ENCODE measurements at places on chromosomes 7 and 10.
A peak's percentile ranks its signal among the peaks of the same experiment; 100 is the strongest.

- no peak for DNase-seq
Observed at GRCh38 chr7:129202058-129202777, 13.8 kb downstream of the SMO start.

- DNase-seq: no peak
Observed at GRCh38 chr7:105011141-105011830, 2.7 kb upstream of the KMT2E start.

DNA sequence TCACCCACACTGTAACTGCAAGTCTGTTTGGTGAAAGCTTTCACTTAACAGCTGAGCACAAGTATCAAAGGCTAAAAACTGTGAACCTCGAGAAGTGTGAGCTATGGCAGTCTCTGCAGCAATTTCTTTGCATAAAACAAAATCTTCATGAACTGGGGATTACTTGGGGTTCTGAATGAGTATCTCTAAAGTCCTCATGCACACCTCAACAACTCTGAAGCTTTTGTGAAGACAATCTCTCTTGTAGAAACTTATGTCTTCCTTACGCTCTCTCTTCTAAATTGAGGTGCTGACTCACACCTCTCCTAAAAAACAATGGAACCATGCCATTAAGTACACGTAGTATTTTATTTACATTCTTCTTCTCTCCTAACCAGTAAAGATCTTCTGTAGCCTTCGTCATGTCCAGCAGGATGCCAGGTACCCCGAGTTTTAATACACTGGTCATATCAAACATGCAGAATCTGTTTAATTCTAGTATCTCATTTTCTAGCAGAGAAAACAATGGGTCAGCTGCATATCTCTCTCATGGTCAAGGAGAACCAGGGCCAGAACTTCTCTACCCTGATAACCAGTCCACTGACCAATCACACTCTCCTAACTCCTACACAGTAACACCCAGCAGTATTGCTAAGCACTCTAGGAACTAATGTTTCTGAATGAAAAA is 76.9 kb downstream of the UBE2H start:
- DNase-seq: no peak

DNA sequence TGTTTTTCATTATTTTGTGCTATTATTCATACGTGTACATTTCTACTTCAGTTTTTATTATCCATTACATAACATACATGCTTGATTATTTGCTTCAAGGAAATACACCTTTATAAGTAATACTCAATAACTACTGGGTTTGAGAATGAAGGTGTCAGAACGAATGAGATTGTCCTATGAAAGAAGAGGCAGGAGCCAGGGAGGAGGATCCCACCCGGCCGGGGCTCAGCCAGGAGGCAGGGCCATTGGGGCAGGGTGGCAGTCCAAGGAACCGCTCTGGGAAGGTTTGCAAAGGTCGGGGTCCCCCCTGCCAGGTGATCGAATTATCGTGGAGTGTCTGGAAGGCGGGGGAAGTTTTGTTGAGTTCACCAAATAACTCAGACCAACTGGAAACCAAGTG is 9.1 kb downstream of the TRIM56 start:
- no peak for DNase-seq

- DNase-seq: no peak
Observed at GRCh38 chr10:85407088-85407487, 959.5 kb downstream of the GRID1 start.

- no peak for DNase-seq
Observed at GRCh38 chr7:5607951-5608656, 173.4 kb downstream of the RNF216 start.

DNA sequence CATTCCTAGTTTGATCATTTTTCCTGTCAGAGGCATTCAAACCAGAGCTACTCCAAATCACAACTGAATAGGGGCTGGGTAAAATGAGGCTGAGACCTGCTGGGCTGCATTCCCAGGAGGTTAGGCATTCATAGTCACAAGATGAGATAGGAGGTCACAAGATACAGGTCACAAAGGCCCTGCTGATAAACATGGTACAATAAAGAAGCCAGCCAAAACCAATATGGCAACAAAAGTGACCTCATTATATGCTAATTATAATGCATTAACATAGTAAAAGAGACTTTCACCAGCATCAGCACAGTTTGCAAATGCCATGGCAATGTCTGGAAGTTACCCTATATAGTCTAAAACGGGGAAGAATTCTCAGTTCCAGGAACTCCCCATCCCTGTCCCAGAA is 37.3 kb downstream of the TWIST1 start:
- no peak for DNase-seq

DNA sequence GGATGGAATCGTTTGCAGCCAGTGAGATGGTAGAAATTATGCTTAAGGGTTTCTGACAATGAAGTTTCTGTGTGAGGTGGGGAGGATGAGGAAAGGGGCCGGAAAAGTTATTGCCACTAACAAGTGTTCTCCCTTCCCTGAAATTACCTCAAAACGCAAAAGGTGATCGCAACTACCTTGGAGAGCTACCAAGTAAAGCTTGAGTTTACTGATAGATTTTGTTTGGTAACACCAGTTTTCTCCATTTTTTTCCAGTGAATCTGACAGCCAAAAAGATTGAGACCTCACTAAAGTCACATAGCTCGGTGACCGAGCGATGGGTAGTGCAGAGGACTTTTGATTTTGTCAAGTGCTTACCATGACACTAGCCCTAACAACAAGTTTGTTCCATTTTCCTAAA is 1.6 kb downstream of the SUV39H2 start:
- no peak for DNase-seq

DNA sequence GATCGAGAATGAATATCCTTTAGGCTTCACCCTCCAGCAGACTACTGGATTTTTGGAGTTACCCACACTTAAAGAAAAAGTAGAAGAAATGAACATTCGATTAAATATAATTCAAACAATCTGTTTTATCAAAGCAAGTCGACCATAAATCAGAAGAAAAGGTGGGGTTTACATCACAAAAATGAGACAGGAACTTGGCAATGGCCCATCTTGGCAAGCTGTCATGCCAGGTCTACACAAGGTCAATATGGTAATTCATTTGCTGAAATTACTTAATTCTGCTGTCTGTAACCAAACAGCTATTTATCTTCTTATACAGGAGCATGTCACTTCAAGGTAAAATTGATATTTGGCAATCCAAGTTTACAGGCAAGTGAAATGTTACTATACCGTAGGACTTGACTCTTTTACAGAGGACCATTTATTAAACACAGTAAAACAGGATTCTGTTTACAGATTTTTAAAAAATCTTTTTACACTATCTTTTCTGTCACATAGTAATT is 640.6 kb upstream of the NRP1 start:
- no peak for DNase-seq

DNA sequence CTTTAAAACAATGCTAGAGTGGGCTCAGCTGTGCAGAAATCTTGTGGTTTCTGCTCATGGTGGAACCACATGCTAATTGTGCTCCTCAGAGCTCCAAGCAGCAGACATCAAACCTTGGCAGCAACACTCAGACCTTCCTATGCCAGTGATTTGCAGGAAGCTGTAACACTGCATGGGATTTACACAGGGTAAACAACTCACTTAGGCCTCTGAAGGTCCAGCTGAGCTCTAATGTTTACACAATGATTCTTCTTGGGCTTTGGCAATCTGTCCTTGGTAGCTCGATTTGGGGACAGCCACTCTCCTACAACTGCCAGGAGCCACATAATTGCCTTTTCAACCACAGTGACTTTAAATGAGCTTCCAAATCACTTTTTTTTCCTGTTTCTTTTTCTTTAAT is 97.7 kb upstream of the PDLIM1 start:
- DNase-seq: no peak

GRCh38 chr7:127903892-127904669 is 127.2 kb downstream of the LRRC4 start:
- DNase-seq: no peak

- DNase-seq: no peak
Observed at GRCh38 chr10:84783386-84783785, 455.0 kb downstream of the CCSER2 start.

DNA sequence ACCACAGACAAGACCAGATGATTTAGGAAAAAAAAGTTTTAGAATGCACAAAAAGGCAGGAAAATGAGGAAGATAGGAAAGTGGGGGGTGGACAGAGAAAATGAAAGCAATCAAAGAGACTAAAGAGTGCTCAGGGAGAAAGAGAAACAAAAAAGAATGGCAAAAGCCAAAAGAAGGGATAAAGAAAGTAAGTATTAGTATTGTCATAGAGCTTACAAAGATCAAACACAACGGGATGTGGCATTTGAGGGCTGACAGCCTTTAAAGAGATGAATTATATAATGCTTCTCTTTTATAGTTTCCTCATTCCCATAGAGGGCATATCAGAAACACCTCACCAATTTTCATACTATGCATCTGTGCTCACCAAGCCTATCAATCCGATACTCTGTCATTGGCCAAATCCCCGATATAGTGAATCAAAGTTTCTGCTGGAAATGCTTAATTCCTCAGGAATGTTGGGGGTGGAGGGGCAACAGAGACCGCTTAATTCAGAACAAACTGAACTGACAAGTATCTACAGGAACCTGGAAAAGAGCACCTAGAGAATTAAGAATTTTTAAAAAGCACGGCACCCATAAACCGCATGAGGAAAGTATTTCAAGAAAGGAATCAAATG is 2.7 kb downstream of the COG5 start:
- DNase-seq: no peak

DNA sequence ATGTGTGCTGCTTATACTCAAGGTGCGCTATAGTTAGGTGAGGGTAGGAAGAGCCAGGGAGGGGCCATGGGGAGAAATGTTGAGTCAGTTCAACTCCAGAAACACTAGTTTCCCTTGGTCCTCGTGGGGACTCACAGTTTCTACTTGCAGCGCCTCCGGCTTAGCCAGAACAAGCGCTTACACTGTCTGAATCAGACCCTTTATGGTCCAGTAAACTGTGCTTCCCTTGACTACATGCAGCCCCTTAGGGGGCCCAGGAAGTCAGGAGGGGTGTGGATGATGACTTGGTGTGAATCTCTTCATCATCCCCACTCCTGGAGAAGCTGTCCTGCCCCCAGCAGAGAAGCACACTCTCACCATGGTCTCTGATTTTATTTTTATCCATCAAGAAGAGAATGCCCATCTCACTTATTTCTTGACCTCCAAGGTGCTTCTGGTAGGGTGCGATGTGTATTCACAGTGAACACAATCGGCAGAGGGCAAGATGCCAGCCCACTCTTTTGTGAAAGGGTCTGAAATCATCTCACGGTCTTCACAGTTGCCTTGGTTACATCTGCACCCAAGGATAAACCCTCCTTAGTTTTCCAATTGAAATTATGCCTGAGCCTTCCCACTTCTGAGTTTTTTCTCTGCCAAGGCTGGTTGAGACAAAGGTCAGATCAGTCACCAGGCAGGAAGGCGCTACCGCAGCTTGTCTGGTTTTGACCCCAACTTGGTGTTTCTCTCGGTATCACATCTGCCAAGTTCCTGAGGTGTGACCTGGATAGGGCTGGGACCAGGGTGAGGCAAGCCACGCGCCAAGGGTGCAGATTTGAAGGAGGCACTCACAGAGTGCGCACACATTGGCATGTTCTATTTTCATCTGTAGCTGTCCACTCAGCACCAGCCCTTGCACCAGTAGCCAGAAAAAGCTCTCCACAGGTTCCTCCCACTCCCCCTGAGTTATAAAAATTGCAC is 62.7 kb upstream of the LRRC4 start:
- DNase-seq: no peak

DNA sequence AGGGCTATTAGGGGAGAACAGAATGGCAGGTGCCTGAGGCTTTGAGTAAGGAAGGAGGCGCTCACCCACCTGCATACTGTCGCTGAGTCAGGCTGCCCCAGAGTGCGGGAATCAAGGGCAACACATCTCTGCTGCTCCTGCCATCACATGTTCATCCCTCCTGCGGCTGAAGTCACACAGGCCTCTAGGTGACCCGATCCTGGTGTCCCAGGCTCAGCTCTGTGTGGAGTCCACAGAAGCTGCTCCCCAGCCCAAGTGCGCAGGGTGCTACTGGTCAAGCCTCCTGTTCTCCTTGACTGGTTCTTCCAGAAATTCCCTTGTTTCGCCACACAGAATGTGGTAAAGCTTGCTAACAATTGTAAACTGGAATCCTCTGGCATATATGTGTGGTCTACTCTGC is 96.9 kb upstream of the IL6 start:
- no peak for DNase-seq

DNA sequence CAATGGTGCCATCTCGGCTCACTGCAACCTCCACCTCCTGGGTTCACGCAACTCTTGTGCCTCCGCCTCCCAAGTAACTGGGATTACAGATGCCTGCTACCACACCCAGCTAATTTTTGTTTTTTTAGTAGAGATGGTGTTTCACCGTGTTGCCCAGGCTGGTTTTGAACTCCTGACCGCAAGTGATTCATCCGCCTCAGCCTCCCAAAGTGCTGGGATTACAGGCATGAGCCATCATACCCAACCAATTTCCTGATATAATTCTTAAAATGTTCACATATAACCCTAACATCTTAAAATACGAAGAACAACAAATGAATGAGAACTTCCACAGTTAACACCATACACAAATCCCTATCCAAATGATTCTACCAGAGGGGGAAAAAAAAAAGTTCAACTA is 31.2 kb downstream of the BAIAP2L1 start:
- DNase-seq: no peak

DNA sequence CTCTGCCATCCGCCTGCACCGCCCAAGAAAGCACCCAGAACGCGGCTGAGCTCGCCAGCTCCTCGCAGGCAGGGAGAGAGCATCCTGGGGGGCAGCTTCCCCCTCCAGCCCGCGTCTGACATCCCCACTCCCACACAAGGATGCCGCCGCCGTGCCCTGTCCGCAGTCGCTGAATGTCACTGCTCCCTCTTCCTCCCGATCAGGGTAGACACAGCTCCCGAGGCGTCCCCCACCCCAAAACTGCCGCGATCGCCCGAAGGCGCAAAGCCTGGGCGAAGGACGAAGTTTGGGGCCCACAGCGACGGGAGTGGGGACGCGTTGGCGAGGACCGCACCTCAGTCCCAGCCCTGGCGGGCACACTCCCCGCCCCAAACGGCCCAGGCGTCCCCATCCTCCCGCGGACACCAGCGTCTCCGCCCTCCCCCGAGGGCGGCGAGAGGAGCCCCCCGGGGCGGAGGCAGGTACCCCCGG is 1.5 kb upstream of the KAT6B start:
- peak; percentile 1 for DNase-seq

DNA sequence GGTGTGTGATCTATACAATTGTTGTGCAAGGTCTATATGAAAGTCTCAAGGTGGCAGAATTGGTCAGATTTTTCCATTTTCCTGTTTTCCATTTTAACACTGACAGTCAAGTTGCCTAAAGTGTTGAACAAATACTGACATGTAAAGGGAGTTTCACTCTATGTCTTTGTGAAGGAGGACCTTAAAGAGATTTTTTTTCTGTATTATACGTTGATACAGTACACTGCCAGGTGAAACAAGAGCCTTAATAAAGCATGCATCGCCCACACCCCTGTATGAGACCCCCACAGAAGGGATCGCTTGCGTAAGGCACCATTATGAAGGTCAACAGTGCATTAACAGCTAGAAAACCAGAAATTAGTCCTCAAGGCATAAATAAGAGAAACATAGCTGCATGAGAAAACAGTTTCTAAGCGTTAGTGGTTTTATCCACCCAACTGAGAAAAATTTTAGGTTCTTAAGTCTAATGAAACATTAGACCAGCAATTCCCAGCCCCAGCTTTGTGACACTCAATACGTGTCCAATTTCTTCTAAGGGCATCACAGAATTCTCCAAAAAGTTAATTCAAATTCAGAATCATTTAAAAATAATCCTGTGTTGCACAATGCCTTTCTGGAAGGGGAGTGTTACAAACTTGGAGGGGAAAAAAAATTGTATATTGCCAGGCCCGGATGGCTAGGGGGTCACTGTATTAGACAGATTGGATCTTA is 6.9 kb downstream of the KLF6 start:
- no peak for DNase-seq

GRCh38 chr7:129644634-129645230 is 33.2 kb downstream of the NRF1 start:
- no peak for DNase-seq

All from activated naive CD8-positive, alpha-beta T cell treated with anti-CD3 and anti-CD28 coated beads, Interleukin-2, amount 50 U/mL, for 16 hours (primary cell).